Sigmoid colon (tissue), 7 donors: ENCODE measurements at places on chromosomes 3 and 15. TPM values are rescaled to one million over a fixed set of nuclear protein-coding genes. Genes with fewer than 3 reads are reported as not detected.

GRCh38 chr15:74454764-74455500 is 6.0 kb downstream of the UBL7 start:
- DNase-seq = no peak

AMOTL2 gene
- total RNA-seq = 49.0 TPM

GRCh38 chr3:22685597-22685996 is 517.5 kb upstream of the UBE2E2 start:
- DNase-seq = no peak

GRCh38 chr3:48928679-48929078 is 10.0 kb downstream of the ARIH2 start:
- no peak for DNase-seq

DNA sequence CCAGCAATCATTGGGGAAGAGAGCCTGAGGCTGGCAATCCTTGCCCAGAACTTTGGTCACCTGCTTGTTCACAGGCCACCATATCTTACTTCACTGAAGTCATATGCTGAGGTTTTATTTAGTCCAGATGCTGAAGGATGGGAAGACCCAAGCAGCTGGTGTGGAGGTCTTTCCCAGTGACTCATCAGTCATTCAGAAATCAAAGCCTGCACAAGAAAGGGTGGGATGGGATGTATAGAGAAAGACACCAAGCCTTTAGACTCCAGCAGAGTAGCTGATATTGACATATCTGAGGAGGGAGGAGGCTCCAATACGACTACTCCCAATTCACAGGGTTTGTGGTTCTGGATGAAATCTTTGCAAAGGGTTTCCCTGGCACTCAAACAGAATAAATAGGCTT is 13.0 kb upstream of the PHLDB2 start:
- no peak for DNase-seq

NDUFB5 gene
- 107 TPM for total RNA-seq

DNA sequence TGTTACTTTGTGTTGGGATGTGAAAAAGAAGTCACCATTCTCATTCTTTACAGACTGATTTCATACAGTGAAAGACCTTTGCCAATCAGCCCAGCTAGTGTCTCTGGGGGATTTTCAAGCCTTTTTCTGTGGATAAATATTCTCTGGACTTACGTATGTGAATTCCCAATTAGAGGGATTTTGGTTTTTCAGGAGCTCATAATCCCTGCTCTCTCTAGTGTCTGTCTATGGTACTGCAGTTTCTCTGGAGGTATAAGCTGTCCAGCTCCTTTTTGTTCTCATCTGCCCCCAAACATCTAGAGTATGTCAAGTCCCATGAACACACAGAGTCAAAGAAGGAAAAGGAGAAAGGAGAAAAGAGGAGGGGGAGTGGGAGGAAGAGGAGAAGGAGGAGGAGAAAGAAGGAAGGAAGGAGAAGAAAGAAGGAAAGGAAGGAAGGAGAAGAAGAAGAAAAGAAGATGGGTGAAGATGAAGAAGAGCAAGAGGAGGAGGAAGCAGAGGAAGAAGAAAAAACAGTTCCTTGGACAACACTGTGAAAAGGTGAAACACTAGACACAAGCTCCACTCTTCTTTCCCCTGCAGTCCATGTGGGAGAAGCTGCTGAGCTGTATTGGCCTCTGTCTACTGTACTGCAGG is 218.6 kb downstream of the GREM1 start:
- no peak for DNase-seq

SEMA6D gene
- total RNA-seq = 6.4 TPM

GRCh38 chr3:45795882-45796765 is at the start of gene SLC6A20:
TSS of gene SLC6A20 (minus strand) at chr3:45796536. CDS start at chr3:45796419, 117 bp downstream.
- DNase-seq = no peak

ALDH1L1 gene
- total RNA-seq = 32.5 TPM

DNA sequence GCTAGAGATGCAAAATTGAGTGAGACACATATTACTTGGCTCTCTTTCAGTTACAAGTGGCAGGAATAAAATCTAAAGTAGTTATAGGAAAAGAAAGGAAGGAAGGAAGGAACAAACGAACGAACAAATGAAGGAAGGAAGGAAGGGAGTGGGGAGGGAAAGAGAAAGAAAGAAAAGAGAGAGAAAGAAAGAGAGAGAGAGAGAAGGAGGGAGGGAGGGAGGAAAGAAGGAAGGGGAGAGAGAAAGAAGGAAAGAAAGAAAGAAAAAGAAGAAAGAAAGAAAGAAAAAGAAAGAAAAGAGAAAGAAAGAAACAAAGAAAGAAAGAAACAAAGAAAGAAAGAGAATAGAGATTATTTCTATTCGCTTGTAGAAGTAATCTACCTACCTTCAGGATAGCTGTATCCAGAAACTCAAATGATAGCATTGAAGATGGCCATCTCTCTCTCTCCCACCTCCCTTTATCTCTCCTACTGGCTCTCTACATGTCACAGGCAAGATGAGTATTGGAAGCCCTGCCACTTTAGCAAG is 229.7 kb upstream of the TLE3 start:
- DNase-seq = no peak

IL20RB gene
- not detected for total RNA-seq

XYLB gene
- total RNA-seq = 3.2 TPM

NME9 gene
- total RNA-seq = not detected

GLDN gene
- total RNA-seq = 1.2 TPM
